ENCODE measurements at places on chromosomes 16 and 17.

DNA sequence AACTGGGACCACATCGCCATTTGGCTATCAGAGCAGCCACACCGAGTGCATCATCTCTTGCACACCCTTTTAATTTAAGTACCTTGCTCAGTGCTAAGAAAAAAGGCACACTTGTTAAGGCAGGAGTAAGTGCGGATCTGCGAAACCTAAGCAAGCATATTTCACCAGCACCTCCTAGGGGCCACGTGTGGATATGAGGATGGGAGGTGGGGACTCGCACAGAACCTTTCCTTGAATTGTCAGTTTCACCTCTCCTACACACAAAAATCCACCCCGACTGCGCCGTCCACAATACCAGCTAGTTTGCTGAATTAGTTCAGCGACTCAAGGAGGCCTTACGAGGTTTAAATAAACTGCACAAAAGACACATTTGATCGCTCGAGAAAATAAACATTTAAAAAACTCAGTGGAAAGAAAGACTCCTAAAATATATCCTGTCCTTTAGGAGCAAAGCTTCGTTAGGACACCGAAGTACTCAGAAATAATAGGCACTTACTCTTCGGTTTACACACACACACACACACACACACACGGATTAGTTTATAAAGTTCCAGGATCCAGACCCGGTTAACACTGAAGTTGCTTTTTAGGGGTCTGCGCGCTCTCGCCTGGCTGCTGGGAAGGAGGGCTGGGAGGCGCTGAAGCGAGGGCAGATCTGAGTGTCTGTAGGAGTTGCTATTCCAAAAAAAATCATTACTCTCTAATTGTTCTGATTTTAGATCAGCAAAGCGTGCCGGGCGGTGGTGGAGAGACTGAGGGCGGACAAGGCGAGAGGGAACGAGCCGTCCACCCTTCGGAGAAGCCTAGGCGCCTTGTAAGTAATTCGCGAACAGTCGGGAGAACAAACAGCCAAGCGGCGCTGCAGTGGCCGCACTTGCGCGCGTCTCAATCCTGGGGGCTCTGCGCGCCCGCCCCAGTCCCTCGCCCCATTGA lies 1.0 kb upstream of the KCNJ2 start:
- DNase-seq, result no peak

- DNase-seq, result no peak
Observed at GRCh38 chr17:74757931-74758847, 9.8 kb downstream of the NHERF1 start.

DNA sequence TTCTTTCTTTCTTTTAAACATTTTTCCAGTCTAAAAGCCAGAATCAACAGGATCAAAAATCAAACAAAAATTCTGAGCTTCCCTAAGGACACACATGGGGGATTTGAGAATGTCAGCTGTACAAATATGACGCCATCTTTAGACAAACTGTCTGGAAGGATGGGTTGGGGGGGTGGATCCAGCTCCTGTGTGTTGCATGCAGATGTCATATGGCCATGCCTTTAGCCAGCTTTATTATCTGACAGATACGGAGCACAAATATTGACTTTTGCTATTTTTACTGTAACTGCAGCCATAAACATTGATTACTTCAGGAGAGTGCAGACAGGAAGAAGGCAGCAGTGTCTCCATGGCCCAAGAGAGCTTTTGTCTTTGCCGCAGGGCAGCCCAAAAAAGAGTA lies 279.4 kb upstream of the ELAC2 start:
- DNase-seq, result no peak

DNA sequence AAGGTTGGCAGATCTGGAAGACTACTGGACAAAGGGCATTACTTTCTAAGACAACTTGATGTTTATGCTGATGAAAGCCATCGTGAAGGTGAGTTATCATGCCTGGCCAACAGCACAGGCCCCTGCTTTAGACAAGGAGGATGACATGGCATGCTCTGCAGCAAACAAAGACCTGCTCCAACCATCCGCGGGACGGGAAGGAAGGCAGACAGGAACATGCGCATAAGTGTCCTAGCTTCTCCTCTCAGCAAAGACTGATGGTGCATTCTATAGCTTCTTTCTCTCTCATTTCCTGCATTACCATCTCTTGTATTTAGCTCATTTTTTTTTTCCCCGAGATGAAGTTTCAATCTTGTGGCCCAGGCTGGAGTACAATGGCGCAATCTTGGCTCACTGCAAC lies 5.4 kb downstream of the NPLOC4 start:
- no peak for DNase-seq

DNA sequence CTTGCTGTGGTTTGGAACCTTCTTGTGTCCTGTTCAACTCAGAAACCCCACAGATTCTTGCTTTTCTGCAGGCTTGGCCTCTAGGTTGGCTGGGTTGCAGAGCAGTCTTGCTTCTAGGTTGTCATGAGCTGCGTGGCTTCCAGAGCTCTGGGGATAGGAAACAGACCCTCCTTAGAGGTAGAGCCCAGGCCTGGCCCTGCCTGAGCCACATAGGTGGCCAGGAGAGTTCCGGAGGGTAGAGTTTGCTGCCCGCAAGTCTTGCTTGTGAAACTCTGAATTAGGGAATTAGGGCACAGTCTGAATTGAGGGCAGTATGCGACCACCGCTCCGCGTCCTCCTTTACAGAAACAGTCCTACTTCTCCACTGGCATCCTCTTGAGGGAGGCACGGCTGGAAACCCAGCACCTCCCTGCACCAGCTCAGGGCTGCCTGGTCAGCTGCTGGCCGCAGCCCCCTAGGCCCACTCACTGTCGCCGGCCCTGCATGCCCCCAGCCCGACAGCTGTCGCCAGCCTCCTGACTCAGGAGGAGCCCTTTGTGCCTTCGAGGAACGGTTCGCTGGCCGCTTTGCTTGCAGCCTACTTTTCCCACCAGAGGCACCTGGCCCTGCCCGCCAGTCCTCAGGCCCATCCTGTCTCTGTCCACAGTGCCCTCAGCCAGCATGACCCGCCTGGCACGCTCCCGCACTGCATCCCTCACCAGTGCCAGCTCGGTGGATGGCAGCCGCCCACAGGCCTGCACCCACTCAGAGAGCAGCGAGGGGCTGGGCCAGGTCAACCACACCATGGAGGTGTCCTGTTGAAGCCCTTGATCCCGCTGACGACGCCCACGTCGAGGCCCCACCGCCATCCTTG lies 4.3 kb upstream of the SETD6 start:
- DNase-seq, result no peak

GRCh38 chr16:1182950-1183907 lies 30.3 kb downstream of the CACNA1H start:
- no peak for DNase-seq

DNA sequence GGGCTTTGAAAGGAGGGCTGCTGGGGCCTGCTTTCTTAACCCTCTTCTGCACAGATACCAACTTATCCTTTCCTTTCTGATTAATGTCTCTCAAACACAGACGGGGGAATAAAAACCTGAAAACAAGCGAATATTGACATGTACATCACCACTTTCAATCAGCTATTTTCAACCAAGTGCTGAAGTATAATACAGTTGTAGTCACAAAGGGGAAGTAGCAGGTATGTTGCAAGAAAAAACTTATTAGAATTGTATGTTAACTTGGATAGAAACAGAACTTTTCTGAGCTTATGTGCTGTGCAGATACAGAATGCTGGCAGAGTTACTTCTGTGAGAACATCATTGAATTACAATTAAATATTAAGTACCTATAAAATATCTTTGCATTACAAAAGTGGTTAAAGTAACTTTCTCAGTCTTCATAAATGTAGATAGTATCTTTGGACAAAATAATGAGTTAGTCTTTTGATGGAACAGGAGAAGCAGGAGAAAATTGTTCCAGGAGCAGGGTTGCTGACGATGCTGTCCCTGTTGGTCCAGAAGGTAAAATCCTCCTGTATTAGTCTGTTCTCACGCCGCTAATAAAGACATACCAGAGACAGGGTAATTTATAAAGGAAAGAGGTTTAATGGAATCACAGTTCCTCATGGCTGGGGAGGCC lies 59.5 kb downstream of the RPTOR start:
- no peak for DNase-seq

GRCh38 chr16:77868478-77868877 lies 80.1 kb downstream of the VAT1L start:
- DNase-seq, result no peak

GRCh38 chr16:28924399-28924761 lies 658 bp downstream of the RABEP2 start:
- DNase-seq, result no peak

DNA sequence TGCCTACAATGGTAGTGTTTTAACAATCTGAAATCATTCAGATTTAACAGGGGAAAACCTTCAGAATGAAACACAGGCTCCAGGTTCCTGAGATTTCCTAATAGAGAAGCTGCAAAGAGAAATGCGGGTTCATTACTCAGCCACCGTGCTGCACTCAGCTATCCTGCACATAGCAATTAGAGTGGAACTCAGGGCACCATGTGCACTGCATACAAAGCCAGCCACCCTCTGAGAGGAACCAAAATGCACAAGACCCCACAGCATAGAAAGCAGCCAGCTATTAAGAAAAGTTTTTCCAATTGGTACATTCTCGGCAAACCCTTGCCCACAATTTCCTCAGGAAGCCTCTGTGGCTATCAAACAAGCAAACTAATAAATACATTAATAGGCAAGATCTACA lies 37.4 kb downstream of the TOM1L2 start:
- no peak for DNase-seq

GRCh38 chr17:80673152-80673920 lies 128.7 kb downstream of the RPTOR start:
- no peak for DNase-seq

GRCh38 chr17:62671553-62671952 lies 44.1 kb downstream of the MRC2 start:
- DNase-seq, result no peak

GRCh38 chr16:24973809-24974461 lies 41.2 kb downstream of the ARHGAP17 start:
- DNase-seq, result no peak

DNA sequence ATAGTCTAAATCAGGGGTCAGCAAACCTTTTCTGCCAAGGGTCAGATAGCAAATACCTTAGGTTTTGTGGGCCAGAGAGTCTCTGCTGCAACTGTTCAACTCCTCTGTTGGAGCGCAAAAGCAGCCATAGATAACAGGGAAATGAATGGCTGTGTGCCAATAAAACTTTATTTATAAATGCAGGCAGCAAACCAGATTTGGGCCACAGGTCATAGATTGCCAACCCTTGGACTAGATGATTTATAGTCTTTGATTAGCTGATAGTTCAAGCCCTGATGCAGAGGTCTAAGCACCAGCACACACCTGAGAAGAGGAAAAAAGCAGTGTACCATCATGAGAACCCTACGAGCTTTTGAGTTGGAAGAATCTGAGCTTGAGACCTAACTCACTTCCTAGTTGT lies 86.0 kb upstream of the DYNLRB2 start:
- no peak for DNase-seq

DNA sequence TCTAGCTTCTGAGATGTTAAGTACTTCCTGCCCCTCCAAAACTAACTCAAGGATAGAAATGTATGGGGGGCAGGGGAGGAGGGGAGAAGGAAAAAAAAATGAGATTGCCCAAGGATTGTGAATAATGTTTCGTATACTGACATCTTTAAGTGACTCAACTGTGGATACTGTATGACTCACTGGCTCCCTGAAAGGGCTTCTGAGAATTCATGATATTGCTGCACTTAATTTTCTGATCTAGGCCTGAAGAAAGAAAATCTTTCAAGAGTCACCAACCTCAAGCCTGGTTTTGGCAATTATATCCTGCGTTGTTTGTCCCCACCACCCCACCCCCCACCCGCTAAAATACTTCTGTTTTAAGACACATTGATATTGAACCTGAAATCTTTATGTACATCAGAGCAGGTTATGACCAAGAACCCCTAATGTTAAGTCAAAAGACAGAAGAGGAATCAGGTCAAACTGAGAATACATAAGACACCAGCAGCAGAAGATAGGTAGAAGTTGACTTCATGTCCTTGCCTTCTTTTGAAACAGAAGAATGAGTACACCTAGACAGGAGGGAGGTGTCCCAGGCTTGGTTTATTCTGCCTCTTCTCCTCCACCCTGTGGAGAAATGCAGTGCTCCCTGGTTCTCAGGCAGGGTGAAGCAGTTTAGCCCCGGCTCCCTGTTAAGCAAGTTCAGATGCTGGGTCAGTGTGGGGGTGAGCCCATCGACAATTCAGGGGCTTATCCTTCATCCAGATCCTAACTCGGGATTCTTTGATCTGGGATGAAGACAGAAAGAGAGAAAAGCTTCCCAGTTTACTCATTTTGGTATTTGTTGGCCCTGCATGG lies 3.3 kb upstream of the FBXL20 start:
- DNase-seq, result no peak

DNA sequence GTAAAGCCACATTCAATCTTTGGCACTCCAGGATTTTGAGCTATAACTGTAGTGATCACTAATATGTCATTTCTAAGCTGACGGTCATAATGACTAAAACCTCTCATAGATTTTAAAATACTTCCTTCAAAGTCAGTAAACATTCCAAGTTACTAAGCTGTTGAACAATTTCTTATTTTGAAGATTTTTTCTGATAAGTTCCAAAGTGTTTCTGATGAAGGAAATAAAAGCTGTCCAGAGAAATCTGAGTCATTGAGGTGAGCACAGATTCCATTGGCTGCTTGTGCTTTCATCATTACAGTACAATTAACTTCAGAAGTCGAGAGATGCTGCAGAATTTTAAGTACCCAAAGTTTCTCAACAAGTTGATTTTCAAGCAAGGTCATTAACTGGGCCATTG lies 23.9 kb downstream of the NLRC5 start:
- no peak for DNase-seq

- DNase-seq, result no peak
Observed at GRCh38 chr17:49987681-49988441, 7.2 kb downstream of the DLX3 start.

DNA sequence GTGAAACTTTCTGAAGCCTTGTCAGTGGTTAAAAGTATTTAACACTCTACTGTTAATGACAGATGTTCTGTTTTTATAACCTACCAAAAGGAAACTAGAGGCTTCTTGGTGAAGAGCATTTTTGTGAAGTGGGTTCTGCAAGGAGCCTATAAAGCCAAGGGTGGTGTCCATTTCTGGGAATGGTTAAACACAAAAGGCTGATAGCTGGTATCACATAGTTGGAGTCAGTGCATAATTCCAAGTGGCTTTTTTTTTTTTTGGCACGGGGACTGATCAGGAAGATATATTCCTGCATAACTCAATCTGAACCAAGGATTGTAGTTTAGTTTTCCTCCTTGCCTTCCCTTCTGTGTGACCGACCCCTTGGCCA lies 27.6 kb upstream of the KPNB1 start:
- no peak for DNase-seq

GRCh38 chr17:8292639-8293395 lies 2.4 kb downstream of the SLC25A35 start:
- no peak for DNase-seq

DNA sequence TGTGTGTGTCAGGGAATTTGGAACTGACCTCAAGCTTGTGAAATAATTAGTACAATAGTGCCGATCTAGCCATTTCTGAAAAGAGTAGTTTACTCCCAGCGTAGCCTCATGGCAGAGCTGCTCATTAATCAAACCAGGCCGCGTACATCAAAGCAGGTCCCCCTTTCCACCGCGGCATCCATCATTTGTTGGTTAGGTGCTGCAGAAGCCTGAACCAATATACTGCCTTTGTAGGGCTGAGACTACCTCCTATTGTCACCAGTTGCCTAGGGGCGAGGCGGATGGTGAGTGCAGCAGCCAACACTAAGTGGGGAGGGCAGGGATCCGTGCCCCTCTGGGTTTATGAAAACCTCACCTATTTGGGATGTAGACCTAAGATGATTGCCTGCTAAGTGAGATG lies 264.1 kb downstream of the TMEM114 start:
- no peak for DNase-seq

Data from activated T-helper 1 cell treated with anti-CD3 and anti-CD28 coated beads, Interleukin-2, amount 50 U/mL, for 16 hours (primary cell).